Left cardiac atrium (tissue), 4 donors: ENCODE measurements at places on chromosomes 11 and 22. TPM values are rescaled to one million over a fixed set of nuclear protein-coding genes. Genes with fewer than 3 reads are reported as not detected.

P2RY6 gene
- 4.4 TPM for total RNA-seq

PAX6 gene
- total RNA-seq = not detected

MYO7A gene
- 7.5 TPM for total RNA-seq

MMP11 gene
- total RNA-seq = 5.6 TPM

KCTD14 gene
- 0.94 TPM for total RNA-seq

GLYATL1 gene
- total RNA-seq = not detected

HTR3B gene
- total RNA-seq = not detected

MRPL16 gene
- 61.2 TPM for total RNA-seq

DGCR6L gene
- total RNA-seq = 35.1 TPM

SIPA1 gene
- 31.7 TPM for total RNA-seq

MMP13 gene
- not detected for total RNA-seq

GRCh38 chr11:86863476-86863875, 63.1 kb downstream of the PRSS23 start:
- DNase-seq = no peak

DNA sequence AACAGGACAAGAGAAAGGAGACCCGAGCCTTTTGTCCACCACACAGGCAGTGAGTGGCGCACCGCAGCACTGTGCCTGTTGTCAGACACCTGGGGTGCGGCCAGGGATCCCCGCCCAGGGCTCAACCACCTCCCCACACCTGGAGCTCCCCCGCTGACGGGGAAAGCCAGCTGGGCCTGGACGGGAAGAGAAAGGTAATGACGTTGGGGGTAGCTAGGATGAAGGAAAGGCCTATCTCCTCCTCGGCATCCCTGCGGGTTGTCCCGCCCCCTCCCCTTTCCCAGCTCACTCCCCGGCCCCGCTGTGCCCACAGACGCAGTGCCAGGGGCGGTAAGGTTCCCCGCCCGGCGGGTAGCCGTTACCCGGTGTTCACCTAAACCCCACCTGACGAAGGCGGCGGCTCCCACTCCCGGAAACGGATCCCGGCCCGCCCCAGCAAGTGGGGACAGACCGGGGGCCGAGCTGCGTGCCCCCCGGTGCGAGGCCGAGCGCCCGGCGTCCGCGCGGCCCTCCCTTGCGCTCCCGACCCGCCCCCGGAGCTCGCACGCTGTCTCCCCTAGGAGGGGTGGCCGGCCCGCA, 495 bp downstream of the HYOU1 start:
- DNase-seq = peak; percentile 36

GRCh38 chr11:62816557-62816956, 11.3 kb upstream of the NXF1 start:
- DNase-seq = no peak

DNA sequence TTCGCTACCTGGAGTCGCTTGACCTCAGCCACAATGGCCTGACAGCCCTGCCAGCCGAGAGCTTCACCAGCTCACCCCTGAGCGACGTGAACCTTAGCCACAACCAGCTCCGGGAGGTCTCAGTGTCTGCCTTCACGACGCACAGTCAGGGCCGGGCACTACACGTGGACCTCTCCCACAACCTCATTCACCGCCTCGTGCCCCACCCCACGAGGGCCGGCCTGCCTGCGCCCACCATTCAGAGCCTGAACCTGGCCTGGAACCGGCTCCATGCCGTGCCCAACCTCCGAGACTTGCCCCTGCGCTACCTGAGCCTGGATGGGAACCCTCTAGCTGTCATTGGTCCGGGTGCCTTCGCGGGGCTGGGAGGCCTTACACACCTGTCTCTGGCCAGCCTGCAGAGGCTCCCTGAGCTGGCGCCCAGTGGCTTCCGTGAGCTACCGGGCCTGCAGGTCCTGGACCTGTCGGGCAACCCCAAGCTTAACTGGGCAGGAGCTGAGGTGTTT, 12.8 kb downstream of the TSKU start:
- no peak for DNase-seq

- DNase-seq = peak; percentile 76
These were observed 9.7 kb downstream of the PDGFB start for GRCh38 chr22:39234867-39235687.

DNA sequence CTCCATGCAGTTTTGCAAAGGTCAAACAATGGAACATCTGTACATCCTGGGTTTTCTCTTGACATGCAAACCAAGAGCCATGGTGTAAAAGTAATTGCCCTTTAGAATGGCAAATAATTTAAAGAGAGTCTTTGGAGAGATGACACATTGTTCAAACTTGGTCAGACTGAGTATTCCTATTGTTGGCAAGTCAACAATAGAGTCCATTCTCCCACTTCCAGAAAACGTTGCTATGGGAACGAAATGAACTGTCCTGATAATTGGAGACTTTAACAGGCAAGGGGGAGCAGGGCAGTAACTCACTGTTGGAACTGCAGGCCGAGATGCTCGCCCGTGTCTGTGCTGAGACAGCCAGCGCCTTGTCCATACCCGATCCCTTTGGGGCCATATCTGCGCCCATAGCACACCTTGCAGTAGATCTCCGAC, 13.9 kb downstream of the CSRP3 start:
- no peak for DNase-seq

DNA sequence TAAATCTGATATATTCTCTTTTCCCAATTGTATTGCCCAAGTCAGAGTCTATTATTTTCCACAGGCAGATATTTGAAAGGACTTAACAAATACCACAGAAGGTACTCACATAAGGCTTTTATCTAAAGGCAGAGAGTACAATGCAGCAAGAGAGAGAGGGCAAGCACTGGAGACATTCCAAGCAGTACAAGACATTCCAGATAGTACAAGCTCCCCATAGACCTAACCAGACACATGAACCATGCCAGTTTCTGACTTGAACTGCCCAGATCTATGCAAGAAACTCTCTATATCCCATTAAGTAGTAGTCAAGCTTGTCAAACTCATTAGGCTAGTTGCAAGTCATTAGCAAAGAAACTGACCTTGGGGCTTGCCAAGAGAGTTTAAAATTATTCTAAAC, 11.2 kb upstream of the MS4A6E start:
- no peak for DNase-seq

- DNase-seq = no peak
These were observed 143.6 kb downstream of the WNT11 start for GRCh38 chr11:76062733-76063132.

GRCh38 chr11:57249384-57250319, 12.6 kb upstream of the APLNR start:
- DNase-seq = peak; percentile 70

- no peak for DNase-seq
These were observed 7.3 kb downstream of the CD6 start for GRCh38 chr11:60978546-60979380.

DNA sequence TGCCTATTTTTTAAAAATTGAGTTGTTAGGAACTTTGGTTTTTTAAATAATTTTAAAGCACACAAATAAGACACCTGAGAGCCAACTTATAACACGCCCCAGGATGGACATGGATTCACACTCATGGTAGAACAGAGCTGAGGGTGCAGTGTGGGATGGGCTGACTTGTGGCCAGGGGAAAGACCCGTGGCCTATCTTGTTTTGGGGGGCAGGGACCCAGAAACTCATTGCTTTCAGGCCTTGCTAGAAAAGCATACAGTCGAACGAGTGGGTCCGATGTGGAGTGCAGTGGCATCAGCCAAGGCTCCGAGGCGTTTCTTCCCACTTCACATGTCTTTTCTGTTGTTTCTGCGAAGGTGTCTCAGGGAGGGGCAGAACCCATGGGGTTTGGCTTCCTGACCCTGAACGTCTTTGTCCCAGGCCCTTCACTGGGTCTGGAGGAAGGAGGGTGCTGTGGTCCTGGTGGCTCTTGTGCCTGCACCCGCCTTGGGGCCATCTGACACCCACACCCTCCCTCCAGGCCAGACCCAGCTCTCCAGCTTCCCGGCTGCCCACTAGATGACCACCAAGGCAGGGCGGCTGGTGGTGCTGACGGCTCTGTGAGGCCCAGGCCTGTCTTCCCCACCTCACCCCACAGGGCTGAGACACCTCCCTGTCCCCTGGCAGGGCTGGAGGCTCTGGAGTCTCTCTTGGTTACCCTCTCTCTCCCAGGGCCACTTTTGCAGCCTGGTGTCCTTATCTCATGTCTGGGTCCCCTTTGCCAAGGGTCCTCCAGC, 120.8 kb downstream of the KCNQ1 start:
- DNase-seq = peak; percentile 9

DNA sequence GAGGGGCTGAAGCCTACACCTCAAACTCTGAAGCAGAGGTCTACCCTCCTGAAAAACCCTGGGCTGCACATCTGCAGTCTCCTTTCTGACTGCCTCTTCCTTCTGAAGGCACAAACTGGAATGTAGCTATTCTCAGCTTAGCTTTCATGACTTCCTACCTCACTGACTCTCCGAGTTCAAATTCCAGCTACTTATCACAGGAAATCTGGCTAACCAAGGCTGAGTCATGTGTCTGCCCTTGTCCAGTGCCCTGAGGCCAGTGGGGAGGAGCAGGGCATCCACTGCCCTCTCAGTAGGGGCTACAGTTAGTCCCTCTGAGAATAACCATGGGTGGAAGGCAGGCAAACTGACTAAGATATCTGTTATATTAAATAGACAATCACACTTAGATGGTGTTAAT, 29.2 kb downstream of the PDGFD start:
- DNase-seq = no peak

DNA sequence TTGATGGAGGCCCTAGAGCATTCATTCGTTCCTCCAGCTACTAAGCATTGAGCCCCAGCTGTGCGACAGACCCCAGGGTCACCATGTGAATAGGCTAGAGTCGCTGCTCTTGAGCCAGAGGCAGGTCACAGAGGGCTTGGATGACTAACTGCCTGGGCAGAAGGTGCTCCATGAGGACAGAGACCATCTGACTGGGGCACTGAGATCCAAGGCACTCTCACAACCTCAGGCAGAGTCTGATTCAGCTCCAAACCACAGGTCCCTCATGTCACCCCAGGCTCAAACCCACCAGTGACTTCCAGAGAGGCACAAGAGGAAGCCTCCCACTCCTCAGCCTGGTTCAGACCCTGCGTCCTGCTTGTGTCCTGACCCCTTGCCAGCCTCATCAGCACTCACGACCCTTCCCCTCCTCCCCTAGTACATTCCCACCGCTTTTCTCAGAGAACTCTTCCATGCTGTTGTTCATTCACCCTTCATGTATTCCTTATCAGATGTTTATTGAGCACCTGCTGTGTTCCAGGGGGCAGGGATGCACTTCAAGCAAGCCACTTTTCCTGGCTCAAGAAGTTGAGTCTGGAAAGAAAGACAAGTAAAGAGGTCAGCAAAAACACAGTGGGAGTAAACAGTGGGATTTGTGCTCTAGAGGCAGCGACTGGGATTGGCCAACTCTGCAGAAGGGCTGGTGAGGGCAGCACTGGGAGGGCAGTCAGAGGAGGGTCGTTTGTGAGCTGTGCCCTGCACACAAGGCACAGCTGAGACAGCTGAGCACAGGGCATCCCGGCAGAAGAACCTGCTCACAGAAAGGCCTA, 9.3 kb downstream of the OAF start:
- no peak for DNase-seq

GRCh38 chr11:93515441-93516025, 27.7 kb downstream of the SMCO4 start:
- DNase-seq = peak; percentile 28

DNA sequence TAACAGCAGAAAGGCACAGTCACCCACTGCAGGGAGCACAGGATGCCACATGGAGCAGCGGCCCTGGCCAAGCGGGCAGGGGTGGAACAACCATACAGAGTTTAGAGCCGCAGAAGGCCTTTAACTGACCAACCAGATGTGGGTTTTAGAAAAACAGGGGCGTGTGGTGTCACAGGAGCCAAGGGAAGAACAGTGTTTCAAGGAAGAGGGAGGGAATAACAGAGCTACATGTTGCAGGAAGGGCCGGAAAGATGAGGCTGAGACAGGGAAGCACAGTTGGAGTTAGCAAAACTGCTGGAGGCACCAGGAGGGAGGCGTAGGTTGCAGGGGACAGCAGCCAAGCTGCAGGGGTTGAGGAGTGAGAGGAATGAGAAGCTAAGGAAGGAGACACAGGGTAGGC, 7.8 kb upstream of the NAA40 start:
- DNase-seq = no peak

GRCh38 chr22:29288837-29289236, 17.6 kb upstream of the GAS2L1 start:
- no peak for DNase-seq

- DNase-seq = no peak
These were observed 55.0 kb upstream of the DEPDC7 start for GRCh38 chr11:32960553-32961164.

DNA sequence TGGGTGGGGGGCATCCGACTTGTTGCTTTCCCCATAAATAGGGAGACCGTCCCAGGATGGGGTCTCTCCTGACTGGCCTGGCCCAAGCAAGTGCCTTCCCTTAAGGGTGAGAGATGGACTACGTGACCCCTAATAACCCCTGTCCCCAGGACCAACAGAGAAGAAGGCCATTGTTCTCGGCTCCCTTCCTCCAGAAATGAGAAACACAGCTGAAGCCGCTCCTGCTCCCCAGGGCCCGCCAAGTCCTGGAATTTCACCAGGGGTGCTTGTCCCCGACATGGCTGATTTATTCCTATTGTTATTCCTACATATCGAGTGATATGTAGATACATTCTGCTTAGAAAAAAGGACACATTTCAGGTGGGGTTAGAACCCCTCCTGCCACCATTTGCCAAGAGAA, 100.8 kb downstream of the TP53I11 start:
- no peak for DNase-seq

DNA sequence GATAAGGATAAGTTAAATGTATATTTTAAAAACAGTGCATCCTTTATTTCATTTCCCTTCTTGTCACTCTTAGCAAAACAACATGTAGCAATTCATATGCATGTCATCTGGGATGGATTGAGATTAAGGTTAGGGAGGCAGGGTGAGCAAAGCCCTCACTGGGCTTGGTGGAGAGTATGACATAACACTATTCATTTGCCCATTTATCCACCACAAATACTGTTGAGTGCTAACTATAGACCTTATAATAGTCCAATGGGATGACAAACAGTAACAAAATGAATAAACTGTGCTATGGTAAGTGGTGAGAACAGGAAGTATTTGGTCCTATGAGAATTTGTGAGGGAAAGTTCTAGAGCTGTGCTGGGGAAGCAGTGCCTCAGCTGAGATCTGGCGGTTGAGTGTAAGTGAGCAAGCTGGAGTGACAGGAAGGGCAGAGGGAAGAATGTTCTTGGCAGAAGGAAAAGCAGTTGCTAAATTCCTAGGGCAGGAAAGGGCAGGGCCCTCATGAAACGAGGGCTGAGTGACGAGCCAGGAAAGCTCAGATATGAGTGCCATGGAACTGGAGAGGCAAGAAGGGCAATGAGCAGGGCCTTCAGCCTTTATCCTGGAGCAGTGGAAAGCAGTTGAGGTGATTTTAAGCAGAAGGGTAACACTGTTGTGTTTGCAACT, 6.7 kb downstream of the HSD17B12 start:
- peak; percentile 65 for DNase-seq

- no peak for DNase-seq
These were observed 6.4 kb downstream of the CD82 start for GRCh38 chr11:44571871-44572270.

- no peak for DNase-seq
These were observed 98.8 kb downstream of the SGSM3 start for GRCh38 chr22:40469181-40469580.

- DNase-seq = no peak
These were observed 354.1 kb downstream of the NTM start for GRCh38 chr11:131724436-131724975.
